ENCODE measurements at places on chromosomes 16 and 17.

GRCh38 chr17:5419959-5420653 is at the start of gene RPAIN:
Gene RPAIN (plus strand): TSS chr17:5420182. CDS start chr17:5420211, 29 bp downstream.
- no peak for DNase-seq

- no peak for DNase-seq
These were observed 17.5 kb downstream of the MARCHF10 start for GRCh38 chr17:62790564-62790986.

GRCh38 chr16:85361441-85362118 is 249.3 kb upstream of the CIBAR2 start:
- DNase-seq: no peak

- DNase-seq: no peak
These were observed 219.4 kb downstream of the TANC2 start for GRCh38 chr17:63185420-63185819.

GRCh38 chr17:37607637-37608331 is 1.4 kb downstream of the SYNRG start:
- DNase-seq: no peak

DNA sequence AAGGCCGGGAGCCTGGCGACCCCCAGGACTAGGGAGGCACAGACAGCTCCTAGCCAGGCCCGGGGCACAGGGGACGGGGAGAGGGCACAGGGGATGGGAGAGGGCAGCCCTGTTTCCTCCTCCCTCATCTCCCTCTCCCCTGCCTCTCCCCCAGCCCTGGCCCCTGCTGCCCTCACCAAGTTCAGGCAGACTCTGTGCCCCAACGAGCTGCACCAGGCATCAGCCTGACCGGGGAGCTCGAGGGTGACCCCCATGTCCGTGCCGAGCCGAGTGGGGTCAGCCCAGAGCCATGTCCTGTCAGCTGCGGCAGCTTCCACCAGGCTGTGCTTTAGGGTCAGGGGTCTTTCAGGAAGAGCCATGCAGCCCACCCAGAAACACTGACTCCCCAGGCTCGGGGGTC is 6.0 kb downstream of the CDH15 start:
- DNase-seq: no peak

DNA sequence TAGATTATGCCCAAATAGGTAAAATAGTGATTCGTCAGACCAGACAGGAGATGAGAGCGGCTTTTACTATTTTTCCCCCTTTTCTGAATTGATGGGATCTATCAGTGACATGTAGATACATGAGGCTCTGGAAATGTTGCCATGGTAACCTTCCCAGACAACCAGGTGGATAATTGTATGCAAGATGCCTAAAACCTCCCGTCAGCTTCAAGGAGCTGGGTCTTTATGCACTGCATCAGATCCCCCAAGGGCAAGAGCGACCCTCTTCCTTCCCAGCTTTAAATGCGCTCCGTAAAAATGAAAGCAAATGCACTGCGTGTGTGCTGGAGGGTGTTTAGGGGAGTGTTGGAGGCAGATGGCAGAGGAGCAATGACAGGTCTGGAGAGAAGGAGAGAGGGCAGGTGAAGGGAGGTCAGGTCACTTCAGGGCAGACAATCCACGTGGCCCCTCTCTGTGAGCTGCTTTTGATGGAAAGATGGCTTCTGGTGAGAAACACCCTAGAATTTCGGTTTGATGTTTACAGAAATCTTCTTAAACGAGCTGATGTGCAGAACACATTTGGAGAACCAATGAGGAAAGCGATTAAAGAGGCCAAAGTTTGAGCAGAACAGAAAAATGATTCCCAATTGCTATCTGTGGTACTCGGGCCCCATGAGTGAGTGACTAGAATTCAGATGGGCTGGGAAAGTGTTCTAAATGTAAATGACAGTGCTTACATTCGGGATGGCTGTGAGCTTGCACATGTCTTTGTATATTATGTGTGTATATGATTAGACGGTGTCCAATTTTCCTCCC is 461.7 kb upstream of the HSBP1 start:
- no peak for DNase-seq

GRCh38 chr17:64437944-64438525 is 10.9 kb upstream of the MILR1 start:
- DNase-seq: no peak

- DNase-seq: no peak
These were observed 9.2 kb downstream of the DYNC1LI2 start for GRCh38 chr16:66741950-66742808.

GRCh38 chr16:46895399-46896313 is 11.5 kb downstream of the GPT2 start:
- DNase-seq: no peak

DNA sequence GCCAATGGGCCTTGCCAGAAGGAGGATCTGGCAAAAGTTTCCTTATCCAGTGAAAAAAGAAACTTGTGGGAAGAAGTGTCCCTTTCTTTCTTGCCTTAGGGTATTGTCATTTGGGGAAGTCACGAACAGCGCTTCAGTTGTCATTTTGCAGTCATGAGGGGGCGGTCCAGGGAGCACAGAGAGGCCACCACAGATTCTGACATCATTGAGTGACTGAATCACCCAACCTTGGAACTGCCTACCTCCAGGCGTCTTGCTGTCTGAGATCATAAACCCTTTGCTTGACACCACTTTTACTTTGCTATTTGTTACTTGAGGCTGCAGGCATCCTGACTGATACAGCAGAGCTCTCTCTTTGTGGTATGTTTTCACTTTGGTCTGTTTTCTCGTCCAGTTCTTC is 3.1 kb upstream of the WSCD1 start:
- no peak for DNase-seq

DNA sequence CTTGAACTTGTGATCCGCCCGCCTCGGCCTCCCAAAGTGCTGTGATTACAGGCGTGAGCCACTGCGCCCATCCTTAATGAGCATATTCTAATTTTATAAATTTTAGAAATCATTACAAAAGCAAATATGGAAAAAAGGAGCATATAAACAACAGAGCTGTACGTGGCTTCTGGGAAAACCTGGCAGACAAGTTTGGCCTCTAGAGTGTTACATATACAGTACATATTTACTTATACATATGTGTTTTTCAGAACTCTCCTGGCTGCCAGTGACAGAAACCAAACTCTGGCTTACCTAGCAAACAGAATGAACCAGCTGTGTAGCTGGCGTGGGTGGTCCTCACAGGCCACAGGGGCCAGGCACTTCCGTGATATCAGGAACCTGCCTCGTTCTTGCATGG is 10.1 kb downstream of the DRC3 start:
- no peak for DNase-seq

DNA sequence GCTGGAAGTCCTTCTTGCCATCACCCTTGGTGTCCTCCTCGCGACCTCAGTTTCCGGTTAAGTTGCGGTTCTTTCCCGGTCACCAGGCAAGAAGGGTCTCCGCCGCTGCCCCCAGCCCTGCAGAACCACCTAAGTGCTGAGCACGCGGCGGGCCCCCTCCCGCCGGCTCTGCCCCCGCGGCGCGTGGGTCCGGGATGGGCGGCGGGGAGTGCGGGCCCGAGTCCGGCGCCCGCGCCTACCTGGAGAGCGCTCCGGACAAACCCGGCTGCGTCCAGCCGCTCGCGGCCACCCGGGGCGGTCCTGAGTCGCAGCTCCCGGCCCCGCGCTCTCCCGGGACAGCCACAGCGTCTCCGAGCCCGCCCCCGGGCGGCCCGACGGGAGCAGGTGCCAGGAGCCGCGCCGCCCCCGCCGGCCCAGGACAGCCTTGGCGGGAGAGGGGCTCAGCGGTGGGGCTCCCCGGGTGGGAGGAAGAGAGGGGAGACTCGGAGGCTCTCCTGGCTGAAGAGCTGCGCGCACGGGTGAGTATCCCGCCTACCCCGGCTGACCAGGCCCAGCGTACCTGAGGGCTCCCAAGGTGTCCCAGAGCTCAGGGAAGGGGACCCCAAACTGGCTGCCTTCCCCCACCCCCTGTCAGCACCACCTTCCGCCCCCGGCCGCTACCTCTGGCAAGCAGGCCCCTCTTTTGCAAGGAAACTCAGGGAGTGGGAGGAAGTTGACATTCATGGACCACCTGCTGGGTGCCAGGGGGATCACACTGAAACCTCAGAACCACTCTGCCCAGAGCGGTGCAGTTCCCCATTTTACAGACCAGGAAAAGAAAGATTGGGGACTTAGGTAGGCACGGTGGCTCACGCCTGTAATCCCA is 22.2 kb upstream of the C17orf113 start:
- DNase-seq: no peak

DNA sequence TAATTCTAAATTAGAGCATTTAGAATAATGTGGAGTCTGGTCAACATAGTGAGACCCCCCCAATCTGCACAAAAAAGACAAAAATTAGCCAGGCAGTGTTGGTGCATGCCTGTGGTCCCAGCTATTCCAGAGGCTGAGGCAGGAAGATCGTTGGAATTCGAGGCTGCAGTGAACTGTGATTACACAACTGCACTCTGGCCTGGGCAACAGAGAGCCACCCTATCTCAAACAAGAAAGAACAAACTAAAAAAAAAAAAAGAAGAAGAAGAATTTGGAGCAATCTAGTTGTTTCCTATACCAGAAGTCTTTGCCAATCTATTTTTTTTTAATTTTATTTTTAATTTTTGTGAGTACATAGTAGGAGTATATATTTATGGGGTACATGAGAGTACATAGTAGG is 6.0 kb downstream of the CETP start:
- no peak for DNase-seq

GRCh38 chr17:49483599-49484509 is 11.2 kb upstream of the NGFR start:
- DNase-seq: no peak

GRCh38 chr16:86072328-86073102 is 173.6 kb downstream of the IRF8 start:
- no peak for DNase-seq

DNA sequence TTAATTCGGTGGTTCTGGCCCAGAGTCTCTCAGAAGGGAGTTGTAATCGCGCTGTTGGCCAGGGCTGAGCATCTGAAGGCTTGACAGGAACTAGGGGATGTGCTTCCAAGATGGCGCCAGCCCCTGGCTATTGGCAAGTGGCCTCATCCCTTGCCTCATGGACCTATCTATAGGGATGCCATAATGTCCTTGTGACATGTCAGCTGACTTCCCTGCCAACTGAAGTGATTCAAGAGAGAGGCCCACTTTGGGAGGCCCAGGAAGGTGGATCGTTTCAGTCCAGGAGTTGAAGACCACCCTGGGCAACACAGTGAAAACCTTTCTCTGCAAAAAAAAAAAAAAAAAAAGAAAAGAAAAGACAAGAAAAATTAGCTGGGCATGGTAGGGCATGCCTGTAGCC is 15.0 kb upstream of the C16orf87 start:
- DNase-seq: no peak

- no peak for DNase-seq
These were observed 19.7 kb downstream of the BAHCC1 start for GRCh38 chr17:81414756-81415516.

DNA sequence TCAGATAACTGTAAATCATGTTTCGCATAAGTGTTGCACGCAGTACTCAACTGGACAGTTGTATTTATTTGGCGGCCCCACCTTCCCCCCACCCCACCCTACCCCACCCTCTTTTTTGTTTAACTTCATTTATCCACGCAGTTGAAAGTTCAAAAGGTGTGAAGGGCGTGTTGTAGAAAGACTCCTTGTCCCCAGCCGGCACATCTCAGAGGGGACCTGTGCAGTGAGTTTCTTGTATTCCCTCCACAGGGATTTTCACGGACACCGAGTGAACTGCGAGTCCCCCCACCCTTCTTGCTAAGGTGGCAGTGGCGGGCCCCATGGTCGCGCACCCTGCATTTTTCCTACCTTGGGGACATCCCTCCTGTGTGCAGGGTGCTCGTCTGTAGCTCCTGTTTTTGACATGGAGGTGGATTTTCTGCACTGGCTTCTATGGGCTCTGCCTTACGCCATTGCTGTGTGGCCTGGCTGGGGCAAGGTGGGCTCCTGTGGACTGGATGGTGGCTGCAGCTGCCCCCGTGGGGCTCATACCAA is 36.2 kb downstream of the ADCY7 start:
- no peak for DNase-seq

- DNase-seq: no peak
These were observed 8.7 kb downstream of the USB1 start for GRCh38 chr16:58009856-58010416.

DNA sequence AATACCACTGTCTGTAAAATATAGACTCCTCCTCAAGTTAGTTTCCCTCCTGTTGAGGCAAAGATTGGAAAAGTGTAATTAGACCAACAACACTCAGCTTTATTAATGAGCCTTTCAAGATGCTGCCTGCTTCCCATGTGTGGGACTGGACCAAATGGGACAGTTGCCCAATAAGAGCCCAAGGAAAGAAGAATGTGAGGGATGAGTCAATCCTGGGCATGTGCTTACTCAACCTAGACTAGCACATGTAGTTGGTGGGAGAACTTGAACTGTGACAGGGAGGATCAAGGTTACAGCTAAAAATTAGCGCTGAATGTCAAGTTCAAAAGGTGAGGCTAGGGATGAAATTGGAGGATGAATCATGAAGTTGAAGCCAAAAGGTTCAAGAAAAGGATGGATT is 435.5 kb downstream of the CA10 start:
- no peak for DNase-seq

DNA sequence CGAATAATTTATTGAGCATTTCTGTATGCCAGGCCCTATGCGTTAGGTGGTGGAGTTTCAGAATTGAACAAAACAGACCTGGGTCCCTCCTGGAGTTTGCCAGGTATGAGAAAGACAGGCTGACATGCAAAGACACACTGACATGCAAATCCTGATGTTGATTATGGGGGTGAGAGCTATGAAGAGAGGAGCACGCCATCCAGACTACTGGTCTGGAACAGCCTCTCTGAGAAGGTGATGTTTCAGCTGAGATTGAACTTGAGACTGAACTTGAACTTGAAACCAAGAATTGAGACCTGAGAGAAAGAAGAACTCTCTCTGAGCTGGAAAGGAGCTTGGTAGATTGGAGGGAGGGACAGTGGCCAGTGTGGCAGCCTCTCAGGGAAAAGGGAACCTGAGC is 14.2 kb upstream of the CACNG4 start:
- DNase-seq: no peak

DNA sequence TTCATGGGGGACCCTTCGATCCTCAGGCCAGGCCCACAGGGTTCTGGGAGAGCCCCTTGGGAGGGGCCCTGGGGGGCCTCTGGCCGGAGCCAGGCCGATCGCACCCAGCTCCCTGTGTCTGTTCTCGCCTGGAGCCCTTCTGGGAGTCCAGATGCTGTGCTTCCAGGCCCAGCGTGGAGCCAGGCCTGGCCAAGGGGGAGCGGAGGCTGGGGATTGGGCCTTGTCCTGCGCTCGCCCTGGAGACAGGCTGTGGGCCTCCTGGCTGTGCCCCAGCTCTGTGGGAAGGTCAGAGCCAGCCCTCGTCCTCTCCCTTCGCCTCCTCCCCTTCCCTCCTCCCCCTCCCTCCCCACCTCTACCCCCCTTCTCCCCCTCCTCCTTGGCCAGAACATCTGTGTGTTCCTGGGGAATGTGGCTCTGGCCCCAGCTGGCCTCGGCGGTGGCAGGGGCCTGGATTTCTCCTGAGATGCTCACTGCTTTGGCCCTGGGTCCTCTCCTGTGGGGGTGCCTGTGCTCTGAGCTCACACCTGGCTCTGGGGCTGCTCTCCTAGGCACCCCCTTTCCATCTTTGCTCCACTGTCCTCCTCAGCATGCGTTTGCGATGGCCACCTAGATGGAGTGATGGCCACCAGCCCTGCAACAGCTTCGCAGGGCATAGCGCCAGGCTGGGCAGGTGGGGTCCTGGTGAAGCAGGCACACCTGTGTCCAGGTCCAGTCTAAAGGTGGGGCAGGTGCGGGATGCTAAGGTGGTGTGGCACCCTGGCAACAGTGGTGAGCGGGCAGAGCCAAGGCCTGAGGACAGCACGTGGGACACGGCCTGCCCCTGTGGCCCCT is 90.6 kb upstream of the CIBAR2 start:
- no peak for DNase-seq
